GM13976 (cell line): ENCODE measurements at places on chromosomes 7 and 10.

DNA sequence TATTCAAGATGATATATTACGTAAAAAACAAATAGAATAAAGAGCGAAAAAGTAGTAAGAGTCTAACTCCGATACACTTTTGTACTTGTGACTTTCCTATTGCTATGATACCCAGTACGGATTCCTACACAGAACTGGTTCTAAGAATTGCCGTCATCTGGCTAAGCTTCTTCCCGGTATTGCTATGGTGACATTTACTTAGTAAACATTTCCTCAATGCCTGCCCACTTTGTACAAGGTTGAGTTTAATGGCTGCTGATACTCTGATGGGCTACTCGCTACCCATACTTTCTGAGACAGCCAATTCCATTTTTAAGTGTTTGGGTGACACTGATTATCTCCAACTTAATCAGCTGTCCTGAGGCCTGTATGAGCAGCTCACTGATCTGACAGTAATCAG lies 55.6 kb downstream of the OSBPL3 start:
- no peak for DNase-seq

- DNase-seq: no peak
Observed at GRCh38 chr10:32687546-32687945, 241.6 kb downstream of the CCDC7 start.

GRCh38 chr7:55964261-55965099 lies at the start of gene NIPSNAP2:
NIPSNAP2 (plus strand) TSS chr7:55964585; CDS start chr7:55964610, 25 bp downstream.
- DNase-seq: peak; percentile 91

DNA sequence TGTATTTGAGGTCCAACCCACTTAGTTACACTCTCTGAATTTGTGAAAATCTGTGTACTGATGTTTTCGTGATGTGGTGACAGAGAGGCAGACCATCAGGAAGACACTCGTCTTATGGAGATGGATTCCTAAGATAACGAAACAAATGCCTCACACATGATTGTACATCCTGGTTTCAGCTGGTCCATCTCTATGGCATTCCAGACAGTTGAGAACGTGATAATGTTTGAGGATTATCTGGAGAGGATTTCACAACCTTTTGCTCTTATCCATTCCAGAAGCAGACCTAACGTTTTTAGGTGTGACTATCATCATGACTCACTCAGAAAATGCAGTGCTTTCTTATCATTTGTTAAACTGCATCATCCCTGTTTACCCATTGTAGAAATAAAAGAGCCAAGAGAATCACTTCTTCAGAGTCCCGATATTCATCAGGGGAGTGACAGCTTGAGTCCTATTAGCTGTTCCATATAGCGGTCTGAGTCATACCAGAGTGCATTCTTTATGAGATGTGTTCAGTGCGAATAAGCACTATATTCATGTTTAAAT lies 74.5 kb downstream of the BMPER start:
- DNase-seq: no peak

GRCh38 chr10:29067161-29067560 lies 221.7 kb upstream of the LYZL1 start:
- no peak for DNase-seq

DNA sequence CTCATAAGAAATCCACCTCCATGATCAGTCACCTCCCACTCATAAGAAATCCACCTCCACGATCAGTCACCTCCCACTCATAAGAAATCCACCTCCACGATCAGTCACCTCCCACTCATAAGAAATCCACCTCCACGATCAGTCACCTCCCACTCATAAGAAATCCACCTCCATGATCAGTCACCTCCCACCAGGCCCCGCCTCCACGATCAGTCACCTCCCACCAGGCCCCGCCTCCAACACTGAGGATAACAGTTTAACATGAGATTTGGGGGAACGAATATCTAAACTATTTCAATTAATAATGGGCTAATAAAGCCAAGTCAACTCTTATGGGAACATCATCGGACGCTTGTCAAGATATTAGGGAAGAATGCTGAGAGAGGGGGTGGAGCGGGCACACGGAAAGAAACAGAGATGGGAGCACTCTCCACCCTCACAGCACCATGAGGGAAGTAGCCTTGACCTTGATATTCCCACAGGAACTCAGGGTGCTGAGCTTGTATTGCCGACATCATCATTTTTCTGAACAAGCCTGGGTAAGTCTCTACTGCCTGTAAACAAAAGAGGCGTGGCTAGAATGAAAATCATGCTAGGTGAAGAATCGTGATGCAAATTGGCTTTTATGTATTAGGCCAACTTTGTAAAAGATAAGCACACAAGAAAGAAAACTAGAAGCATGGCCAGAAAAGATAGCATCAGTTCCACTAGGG lies 303.5 kb upstream of the KLF6 start:
- DNase-seq: no peak

DNA sequence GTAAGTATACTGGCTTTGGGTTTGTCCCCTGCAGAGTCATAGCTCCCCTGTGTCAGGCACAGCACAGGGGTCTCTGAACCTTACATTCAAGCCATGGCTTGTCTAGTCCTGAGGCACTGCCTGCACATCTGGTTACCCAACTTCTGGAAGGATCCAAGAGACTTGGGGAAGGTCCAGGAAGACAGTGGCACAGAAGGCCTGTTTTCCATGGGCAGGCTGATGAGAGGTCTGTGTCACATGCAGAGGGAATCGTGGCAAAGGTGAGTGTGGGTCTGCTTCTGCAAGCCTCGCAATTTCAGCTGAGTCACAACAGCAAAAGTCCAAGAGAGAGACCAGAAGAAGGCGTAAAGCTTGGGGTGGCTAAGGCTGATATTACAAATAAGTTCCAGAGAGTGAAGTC lies 28.4 kb upstream of the BMPR1A start:
- no peak for DNase-seq

DNA sequence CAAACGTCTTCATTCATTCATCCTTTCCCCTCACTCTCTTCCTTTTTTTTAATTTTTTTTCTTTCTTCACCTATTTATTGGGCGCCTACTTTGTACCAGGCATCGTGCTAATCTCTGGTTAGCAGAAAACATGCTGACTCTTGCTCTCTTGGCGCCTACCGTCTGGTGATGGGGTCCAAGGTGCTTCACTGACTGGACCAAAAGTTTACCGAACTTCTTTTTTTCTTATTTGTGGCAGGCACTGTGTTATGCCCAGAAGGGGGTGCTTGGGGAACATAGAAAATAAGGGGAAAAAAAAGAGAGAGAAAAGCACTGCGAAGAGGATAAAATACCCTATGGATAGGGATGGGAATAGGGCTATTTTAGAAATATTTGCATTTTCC lies 505 bp upstream of the FAM204A start:
- no peak for DNase-seq

GRCh38 chr7:116018731-116019130 lies 11.8 kb downstream of the TFEC start:
- no peak for DNase-seq

DNA sequence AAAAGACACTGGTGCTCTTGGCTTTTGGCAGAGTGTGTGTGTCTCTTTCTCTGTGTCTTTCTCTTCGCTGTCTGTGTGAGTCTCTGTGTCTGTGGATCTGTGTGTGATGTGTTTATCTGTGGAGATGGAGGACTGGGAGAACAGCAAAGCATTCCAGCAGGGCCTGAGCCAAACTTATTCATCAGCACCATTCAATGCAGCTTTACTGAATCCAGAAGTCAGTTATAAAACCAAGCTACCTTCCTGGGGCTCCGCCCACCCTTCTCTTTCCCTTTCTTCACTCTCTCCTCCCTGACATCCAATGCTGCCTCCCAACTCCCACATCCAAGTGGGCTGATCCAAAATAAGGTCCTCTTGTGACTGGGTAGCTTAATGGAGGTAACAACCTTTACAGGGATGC lies 3.9 kb downstream of the SGMS1 start:
- no peak for DNase-seq

DNA sequence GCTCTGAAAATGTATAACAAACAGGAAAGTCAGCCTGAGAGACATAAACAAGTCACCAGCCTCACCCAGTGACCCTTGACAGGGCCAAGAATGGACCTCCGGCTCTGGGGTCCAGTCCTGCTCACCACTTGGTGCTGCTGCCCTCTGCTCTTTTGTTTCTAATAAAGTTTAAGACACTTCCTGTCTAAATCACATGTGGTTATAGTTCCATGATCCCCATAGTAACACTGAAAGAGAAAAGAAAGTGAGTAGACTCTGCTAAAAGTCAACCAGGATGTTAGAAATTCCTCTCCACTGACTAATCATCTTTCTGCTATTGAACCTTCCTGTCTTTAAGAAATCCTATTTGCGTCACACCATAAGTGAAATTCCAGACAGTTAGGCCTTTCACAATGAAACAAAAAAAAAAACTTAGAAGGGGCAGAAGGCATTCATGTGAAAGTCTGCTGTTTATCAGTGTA lies 179.2 kb upstream of the BET1 start:
- no peak for DNase-seq

- DNase-seq: no peak
Observed at GRCh38 chr7:4135301-4135700, 546.8 kb upstream of the FOXK1 start.

DNA sequence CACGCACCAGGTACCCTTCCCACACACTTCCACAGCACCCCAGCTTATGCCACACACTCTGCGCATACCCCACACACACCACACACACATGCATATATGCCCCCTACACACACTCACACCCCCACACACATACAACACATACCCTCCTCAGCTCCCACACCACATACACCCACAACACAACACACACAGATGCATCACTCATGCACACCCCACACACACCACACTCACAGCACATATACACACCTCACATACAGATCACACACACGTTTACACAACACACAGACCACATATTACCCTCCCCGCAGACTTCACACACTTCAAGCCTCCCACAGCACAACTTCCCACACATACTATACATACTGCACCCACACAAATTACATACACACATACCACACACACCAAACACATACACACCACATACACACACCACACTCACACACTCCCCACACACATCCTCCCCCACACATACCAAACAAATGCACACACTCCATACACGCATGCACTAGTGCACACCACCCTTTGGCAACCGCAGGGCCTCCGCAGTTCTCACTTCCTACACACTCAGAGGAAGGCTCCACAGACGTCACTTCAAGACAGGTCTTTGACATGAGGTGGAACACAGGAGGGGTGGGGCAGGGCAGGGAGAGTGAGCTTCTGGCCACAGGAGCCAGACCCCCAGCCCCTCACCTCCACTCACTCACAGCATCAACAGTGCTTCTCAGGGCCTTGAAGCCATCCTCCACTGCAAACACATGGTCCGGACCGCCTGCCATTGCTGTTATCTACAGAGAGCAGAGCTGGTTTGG lies 18.5 kb upstream of the ANTXRL start:
- DNase-seq: peak; percentile 64

DNA sequence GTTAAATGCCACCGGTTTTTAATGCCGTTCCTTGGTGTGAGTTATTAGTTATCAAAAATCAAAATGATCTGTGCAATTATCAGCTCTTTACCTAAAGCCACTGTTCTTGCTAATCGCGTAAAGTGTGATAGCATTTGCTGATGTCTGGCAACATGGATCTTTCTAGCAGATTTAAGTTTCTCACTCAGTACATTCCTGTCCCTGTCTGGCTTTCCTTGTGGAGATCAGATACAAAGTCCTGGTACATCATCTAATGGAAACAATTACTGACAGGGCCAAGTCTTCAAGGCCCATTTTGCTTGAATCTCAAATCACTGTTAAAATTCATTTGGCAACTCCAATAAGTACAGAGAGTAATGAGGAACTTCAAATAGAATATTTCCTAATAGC lies 755.7 kb downstream of the AUTS2 start:
- no peak for DNase-seq

DNA sequence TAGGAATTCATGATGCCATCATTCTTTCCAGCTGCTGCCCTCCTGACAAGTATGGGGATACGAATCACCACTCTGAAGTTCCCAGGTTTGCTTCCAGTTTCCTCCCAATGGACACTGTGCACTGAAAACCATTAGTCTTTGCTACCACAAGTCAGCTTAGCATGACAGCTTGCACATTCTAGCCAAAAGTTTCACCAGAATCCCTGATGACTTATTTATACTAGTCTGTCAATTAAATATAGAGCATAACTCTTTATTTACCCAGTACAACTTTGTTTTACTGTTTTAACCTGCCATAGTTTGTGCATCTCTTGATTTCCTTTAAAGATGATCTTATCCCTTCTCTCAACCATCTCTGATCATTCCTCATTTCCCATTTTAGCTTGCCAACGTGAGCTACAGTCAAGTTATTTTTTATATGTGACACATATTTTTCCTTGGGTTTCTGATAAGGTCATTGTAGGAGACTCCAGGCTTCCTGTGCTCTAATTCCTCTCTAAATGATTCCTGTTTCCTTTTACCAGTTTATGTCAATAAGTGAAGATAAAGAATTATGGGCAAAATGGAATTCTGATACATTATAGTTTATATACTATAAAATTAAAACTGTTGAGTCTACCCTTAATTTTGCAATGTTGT lies 167.5 kb upstream of the MEOX2 start:
- DNase-seq: no peak

- DNase-seq: no peak
Observed at GRCh38 chr10:102927311-102928010, 9.4 kb downstream of the CNNM2 start.

DNA sequence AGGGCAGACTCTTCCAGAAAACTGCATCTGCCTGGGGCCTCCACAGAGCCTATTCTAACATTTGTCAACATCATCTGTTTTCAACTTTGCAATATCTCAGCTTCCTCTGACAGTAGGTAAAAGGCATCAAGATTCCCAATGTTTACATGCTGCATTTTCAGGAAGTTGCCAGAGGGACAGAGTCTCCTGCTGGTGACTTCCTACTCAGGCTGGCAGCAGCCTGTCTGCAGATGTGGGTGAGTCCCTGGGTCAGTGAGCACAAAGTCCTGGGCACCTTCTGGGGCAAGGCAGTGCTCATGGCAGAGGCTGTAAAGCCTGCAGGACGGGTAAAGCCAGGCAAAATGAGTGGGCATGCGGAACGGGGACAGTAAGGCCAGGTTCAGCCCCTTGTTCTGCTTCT lies 69.4 kb downstream of the EBF3 start:
- DNase-seq: peak; percentile 23

- peak; percentile 84 for DNase-seq
Observed at GRCh38 chr10:67884842-67885670, 600 bp downstream of the SIRT1 start.
